Activated naive CD8-positive, alpha-beta T cell treated with anti-CD3 and anti-CD28 coated beads, Interleukin-2, amount 10 ng/mL, durations not matched to agents 7 days and 5 days (primary cell): ENCODE measurements at places on chromosomes 6 and 20. TPM values are rescaled to one million over a fixed set of nuclear protein-coding genes. Genes with fewer than 3 reads are reported as not detected.

Gene FNDC11
- total RNA-seq = 0.55 TPM

DNA sequence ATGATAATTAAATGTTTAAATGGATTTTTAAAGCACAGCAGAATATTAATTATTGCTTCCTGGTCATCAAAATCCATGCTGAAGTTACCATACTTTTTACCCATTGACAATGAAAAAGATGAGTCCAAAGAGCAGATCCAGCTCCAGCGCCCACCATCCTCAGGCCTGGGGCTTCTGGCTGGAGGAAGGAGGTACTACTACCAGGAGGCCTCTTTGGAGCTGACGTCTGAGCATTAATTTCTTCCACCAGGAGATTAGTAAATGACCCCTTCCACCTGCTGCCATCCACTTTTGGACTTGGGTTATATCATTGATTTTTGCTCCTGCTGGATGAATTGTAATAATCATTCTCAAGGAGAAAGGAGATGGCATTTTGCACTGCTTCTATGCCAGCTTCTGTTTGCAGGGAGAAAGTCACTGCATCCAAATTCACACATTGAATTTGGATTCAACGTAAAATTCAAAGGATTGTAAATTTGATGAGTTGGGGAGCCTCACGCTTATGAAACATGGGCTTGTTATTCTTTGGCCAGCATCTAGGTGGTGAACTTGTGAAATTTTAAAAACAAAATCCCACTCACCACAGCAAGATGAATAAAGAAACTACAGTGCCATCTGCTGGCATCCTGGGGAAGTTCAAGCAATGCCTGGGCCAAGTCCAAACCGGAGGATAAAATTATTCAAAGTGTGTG, 121.8 kb downstream of the SASH1 start:
- peak; percentile 40 for DNase-seq

DNA sequence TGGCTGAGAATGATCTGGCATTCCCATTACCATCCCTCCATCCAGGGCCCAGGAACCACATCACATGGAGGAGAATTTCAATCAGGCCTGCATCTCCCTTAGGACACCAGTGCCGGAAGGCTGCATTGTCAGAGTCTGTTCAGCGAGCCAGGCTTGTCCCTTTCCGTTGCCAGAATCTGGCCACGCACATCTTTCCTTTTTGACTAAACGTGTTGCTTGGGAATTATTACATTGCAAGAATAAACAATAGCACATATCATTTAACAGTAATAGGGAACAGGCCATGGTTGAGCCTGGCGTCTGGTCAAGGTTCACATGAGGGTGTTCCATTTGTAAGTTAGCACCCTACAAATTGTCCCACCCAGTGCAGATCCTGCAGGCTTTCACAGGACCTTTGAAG, 42.8 kb downstream of the SOBP start:
- no peak for DNase-seq

DNA sequence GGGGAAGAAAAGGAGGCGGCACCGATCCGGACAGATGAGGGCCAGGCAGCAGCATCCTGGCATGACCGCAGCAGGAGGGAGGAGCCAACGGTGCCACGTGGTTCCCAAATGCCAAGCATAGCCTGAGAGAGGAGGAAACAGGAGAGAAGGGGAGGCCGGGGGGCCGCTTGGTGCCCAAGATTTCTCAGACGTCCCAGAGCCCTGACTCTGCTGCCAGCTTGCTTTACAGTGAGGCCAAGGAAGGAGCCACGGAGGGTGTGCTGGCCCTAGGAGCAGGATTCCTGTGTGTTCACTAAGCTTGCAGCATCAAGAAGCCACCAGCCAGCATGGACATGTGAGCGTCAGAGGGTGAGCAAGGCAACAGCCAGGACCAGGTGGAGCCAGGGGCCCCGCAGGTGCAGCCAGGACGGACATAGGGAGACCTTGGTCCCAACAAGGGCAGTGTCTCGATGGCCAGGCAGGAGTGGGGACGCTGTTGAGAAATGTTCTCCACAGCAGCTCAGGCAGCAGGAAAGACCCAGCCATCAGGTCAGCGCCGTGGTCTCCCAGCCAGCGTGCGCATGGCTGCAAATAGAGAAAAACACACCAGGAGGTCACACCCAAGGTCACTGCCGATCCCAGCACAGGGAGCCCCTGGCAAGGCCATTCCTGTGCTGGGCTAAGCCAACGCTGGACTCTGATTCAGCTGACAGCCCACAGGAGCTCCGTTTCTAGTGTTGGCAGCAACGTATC, 143.7 kb downstream of the DLL1 start:
- peak; percentile 54 for DNase-seq

DNA sequence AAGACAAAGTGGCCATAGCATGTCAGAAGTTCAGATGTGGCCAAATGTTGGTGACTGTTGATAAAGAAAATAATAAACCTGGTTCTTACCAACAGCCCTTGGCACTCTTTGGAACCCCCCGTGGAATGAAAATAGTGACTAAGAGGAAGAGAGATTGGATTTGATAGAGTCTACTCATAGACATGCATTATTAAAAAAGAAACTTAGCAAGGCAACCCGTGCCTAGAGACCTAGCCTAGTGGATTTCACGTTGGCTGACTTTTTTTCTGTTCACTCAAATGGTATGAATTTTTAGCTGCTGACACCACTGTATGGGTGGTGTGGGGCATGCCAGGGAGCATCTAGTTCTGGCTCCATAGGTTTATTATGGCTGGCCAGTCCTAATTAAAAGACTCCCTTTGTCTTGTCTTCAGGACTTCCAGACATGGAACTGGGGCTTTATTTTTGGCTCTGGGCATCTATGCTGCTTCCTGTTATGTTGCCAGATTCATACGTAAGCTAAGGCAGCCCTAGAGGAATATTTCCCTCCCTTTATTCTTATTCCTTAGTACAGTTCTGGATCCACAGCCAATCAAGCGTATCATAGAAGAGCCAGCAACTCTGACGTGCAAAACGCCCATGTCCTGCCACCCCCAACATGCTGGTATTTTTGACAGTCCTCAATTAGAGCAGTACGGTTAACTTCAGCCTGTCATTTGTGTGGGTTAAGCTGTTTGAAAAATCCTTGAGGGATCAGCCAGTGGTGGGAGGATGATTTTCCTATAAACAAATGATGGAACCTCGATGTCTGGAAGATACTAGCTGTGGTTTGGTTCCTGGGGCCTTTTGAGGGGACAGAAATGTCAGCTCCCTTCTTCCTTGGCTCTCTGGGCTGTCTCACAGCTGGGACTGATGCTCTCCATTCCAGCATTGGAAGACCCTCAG, 127.5 kb downstream of the ISM1 start:
- no peak for DNase-seq
